ENCODE measurements at places on chromosomes 11 and 22.
A peak's percentile ranks its signal among the peaks of the same experiment; 100 is the strongest.

DNA sequence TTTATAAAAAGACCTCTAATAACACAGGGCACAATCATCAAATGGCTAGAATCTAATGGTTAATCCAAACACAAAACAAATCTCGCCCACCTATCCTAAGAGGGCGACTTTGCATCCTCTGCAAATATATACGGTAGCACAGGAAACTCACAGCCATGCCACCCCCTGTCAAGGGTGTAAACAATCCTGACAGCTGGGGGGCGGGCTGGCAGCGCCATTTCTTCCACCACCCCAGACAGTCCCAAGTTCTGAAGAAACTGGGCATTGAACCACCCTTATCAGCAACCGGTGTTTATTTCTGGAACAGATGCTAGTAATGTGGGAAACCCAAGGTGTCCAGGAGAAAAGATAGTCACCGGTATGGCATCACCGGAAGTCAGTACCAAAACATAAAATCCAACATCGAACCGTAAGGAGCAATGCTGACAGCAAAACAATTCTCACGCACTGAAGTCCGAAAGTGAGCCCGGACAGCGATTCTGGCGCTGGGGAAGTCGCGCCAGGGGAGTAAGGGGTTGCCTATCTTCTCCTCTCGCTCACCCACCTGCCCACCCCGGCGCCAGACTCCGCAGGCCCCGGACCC is 825 bp downstream of the FBXO3 start:
- no peak for DNase-seq

GRCh38 chr11:13098063-13098462 is 88.9 kb downstream of the RASSF10 start:
- DNase-seq: peak; percentile 88

- DNase-seq: no peak
Measured at GRCh38 chr11:75375626-75376025, 23.7 kb upstream of the RPS3 start.

- no peak for DNase-seq
Measured at GRCh38 chr11:30260813-30261212, 30.0 kb downstream of the FSHB start.

DNA sequence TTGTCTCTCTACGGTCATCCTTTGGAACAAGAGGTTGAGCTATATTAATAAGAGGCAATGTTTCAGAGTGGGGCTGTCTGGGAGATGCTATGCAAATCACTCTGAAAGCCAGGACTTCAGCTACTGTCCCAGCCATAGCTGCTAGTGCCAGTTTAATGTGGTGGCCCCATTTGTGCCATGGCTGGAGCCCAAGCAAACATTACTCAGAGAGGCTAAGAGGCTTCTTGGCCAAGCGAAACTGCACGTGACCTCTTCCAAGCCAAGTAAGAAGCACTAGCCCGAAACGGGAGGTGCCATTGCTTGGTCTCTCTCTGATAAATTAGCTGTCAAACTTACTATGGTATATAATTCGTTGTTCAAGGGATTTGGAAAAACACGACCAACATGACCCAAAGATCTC is 50.4 kb upstream of the TBCEL start:
- DNase-seq: no peak

- DNase-seq: no peak
Measured at GRCh38 chr22:41177622-41178424, 27.3 kb upstream of the L3MBTL2 start.

DNA sequence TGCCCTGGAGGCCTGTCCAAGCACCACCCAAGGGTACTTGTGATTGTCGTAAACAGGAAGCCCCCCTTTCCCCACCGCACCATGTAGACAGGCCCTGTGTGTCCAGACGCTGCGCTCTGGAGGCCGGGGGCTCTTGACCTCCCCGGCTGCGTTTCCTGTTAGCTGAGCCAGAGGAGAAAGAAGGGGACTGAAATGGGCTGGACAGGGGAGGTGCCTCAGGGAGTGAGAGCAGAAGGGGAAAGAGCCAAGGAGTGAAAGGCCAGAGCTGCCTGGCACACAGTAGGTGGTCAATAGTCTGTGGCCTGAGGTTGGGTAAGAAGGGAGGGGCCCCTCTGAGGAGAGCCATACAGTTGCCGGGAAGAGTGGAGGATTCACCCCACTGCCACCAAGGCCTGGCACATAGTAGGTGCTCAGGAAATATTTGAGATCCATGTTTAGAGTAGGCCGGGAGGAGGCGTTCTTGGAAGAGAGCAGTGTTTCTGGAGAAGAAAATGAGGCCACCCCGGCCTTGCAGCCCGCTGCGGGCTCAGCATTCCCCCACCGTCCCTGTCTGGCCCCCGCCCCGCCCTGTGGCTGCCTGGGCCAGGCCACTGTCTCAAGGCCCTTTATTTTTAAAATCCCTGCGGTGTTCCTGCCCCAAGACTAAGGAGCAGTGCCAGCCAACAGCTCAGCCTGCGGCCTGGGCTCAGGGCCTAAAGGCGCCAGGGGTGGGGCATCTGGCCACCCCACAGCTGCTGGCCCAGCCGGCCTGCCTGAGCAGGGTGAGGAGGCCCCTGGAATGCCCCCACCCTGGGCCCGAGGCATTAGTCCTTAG is 13.6 kb upstream of the CDC42EP1 start:
- DNase-seq: no peak

DNA sequence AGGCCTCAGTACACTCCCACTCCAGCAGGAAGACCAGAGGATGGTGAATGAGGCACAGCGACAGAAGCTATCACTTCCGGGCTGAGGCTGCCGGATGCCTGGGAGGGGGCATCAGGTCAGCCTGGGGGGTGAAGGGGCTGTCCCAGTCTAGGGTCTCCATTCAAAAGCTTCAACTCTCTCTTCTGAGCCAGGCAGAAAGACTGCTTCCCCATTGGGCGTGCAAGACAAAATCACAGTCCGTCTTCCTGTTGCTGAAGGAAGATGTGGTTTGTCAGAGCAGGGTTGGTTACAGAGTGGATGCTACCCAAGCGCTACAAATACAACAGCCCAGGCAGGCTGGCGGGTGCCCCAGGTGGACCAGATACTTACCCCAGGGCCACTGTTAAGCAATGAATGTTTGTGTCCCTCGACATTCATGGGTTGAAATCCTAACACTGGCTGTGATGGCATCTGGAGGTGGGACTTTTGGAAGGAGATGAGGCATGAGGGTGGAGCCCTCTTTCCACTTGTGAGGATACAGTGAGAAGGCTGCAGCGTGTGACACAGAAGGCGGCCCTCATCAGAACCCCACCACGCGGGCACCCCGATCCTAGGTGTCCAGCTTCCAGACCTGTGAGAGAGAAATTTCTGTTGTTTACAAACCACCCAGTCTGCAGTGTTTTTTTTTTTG is 12.0 kb downstream of the UPK3A start:
- DNase-seq: no peak

DNA sequence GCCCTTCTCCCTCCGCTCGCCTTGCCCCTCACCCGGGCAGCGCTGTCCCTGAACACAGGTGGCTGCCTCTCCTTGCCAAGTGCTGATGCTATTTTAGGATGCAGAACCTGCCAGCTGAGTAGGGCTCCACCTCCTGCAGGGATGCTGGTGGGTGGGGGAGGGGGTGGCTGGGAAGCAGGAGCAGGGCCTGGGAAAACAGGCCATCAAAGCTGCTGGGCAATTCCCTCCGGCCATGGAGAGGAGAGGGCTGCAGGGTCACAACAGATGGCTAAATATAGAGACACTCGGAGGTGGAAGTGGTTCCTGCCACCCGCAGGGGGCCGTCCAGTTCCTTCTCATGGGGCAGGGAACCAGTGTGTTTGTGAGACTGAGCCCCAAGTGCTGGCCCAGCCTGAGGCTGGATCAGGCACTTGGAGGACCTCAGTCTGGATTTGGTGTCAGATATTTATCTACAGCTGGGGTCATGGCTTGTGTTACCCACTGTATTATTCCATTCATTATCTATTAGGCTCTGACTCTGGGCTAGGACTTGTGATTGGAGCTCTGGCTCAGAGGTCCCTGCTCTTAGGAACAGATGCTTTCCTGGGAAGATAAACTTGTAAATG is 59.6 kb downstream of the LRRC32 start:
- no peak for DNase-seq

- no peak for DNase-seq
Measured at GRCh38 chr11:13686776-13687175, 18.3 kb downstream of the FAR1 start.

GRCh38 chr11:120169981-120170698 is 32.2 kb upstream of the TRIM29 start:
- DNase-seq: no peak

DNA sequence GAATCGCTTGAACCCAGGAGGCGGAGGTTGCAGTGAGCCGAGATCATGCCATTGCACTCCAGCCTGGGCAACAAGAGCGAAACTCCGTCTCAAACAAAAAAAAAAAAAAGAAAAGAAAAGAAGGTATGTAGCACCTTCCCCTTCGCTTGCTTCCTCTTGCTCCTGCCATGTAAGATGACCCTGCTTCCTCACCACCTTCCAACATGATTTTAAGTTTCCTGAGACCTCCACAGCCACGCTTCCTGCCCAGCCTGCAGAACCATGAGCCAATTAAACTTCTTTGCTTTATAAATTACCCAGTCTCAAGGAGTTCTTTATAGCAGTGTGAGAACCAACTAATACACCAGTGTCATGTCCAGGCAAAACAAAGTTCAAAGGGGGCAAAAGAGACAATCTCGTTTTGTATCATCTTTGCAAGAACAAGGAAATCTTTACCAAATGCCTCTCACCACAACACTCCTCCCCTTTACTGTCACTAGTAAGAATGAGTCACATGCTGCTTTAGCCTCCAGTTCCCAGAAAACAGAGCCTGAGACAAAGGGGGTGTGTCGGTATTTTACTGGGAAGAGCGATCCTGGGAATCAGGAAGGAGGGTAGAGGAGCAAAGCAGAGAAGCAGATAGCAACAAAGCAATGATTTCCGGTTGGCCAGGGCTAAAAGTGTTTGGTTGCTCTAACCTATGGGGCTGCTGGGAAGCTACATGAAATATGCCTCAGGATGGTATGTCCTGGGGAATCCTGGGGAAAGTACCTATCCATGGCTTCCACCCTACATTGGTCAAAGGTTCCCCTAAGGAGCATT is 10.5 kb upstream of the MCHR1 start:
- no peak for DNase-seq

DNA sequence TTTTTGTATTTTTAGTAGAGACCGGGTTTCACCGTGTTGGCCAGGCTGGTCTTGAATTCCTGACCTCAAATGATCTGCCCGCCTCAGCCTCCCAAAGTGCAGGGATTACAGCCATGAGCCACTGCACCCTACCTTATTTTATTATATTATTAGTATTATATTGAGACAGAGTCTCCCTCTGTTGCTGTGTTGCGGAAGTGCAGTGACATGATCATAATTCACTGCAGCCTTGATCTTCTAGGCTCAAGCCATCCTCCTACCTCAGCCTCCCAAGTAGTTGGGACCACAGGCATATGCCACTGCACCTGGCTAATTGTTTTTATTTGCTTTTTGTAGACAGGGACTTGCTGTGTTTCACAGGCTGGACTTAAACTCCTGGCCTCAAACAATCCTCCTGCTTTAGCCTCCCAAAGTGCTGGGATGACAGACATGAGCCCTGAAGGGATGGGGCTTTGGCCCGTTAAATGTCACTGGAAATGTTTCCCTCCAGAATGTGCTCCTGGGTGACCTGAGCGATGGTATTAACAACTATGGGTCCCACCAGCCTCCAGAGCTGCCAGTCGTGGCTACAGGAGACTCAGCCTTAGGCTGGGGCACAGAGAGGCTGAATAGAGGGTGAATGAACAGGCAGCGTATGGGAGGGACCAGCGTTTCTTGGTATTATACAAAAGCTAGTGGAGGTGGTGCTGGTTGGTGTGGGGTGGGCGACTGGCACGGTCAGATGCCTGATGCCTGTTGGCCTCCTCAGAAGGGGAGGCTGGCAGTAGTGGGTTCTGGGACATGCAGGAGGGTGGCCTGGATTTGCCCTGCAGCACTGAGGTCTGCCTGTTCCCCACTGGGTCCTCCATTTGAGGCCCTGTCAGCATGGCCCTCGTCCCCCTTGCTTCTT is 7.3 kb downstream of the TANGO2 start:
- no peak for DNase-seq

DNA sequence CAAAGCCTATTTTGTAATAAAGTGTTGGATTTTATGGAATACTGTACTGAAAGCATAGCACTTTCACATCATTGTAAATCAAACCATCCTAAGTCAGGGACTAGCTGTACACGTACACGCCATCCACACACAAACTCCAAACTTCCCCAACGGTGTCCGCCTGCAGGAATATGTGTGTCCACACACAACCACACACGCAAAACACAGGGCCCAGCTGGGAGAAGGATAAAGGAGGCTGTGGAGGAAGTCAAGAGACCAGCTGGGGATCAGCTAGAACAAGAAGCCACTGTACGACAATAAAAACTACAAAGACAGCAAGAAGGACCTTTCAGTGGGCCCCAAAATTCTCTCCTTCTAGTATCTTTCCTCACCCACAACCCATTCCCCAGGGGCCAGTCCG is 1.6 kb downstream of the TRIM29 start:
- no peak for DNase-seq

- DNase-seq: no peak
Measured at GRCh38 chr22:18968011-18968749, 32.1 kb upstream of the PRODH start.

GRCh38 chr22:45149671-45150070 is 14.1 kb upstream of the NUP50 start:
- DNase-seq: no peak

DNA sequence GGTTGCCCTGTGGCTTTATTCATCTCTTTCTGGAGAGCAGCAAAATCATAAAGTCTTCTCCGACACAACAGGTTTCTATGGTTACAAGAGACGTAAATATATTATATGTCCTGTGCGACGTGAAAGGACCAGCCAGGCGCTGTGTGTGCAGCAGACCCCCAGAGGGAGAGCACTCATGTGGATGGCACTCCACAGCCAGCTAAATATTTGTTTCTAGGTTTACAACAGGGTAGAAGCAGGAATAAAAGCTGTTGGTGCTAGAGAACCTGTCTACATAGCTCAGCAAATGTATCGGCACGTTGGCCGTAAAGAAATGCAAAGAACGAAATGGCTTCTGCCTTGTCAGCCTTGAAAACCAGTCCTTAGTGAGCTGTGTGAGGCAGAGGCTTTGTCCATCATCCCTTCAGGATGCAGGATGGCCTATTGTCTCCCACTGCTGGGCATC is 133.8 kb upstream of the PITPNB start:
- peak; percentile 13 for DNase-seq

DNA sequence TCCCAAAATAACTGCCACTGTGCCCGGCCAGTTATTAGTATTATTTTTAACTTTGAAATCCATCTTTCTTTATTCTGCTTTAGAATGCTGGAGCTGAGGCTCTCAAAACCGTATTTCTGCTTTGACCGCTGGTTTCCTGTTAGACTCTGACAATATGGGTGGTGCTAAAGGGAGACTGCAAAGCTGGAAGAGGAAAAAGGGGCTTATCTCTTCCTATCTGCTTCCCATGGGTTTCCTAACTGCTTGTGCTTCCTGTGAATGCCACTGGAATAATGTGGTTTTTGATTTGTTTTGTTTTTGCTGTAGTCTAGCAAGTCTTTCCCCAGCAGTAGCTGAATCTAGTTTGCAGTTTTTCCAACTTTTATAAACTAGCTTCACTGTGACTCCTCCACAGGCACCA is 43.6 kb downstream of the XRRA1 start:
- DNase-seq: no peak
